ENCODE measurements at places on chromosomes 16 and 17.
A peak's percentile ranks its signal among the peaks of the same experiment; 100 is the strongest.

DNA sequence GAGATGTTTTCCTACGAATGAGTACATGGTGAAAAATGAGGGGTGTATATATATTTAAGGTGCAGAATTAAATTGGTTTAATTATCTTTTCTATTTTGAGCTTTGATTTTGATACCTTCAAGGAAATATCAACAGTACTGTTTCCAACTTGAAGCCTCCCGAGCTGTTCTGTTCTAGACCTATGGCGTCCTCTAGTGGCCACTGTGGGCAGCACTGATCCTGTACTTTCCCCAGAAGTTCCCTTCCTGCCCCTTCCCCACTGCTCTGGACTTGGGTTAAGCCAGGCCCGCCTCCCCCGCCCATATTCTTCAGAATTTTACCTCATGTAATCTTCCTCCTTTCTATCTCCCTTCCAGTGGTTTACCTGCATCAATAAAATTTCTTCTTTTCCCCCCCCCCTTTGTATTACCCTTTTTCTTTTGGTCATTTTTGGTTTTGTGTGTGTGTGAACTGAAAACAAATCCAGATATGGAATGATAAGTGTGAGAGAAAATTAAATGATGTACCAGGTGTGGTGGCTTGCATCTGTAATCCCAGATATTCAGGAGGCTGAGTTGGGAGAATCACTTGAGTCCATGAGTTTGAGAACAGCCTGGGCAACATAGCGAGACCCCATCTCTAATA, 1643.5 kb downstream of the TP53TG3F start:
- H3K4me3 ChIP-seq: no peak overlapping the region
- no peaks in the 10 kb centered on the region for H3K36me3 ChIP-seq
- no peaks in the 10 kb centered on the region for H3K27me3 ChIP-seq
- H3K4me1 ChIP-seq: no peaks in the 10 kb centered on the region

GRCh38 chr16:84768061-84768807, 51.6 kb upstream of the CRISPLD2 start:
- peaks cover 28% of the 10 kb centered on the region for H3K4me1 ChIP-seq
- no peak for DNase-seq
- no peaks in the 10 kb centered on the region for H3K27me3 ChIP-seq
- H3K27ac ChIP-seq: no peak overlapping the region

DNA sequence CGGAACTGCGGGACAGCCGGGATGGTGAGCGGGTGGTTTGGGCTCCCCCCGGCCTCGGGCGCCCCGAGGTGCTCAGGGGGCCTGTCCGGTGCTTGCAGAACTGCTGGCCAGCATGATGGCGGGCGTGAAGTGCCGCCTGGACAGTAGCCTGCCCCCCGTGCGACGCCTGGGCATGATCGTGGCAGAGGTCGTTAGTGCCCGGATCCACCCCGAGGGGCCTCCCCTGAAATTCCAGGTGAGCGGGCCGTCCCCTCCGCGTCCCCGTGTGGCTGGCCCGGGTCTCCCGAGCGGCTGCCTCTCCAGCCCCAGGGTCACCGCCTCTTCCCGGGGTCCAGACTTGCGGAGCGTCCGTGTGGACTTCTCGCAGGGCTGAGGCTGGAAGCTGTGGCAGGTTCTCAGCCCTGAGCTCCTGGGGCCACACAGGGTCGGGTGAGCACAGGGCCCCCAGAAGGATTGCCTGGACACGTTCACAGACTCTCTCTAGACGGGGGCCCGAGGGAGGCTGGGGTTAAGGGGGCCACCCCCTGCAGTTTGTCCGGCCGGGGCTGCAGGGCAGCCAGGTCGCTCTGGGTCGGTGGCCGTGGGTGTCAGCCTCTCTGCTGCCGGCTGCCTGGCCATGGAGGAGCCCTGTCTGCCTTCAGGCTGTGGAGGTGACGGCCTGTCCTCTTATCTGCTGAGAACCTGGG, 7.4 kb downstream of the TELO2 start:
- H3K36me3 ChIP-seq: peaks cover 22% of the 10 kb centered on the region
- no peak overlapping the region for H3K27ac ChIP-seq
- no peaks in the 10 kb centered on the region for H3K27me3 ChIP-seq
- DNase-seq: no peak

DNA sequence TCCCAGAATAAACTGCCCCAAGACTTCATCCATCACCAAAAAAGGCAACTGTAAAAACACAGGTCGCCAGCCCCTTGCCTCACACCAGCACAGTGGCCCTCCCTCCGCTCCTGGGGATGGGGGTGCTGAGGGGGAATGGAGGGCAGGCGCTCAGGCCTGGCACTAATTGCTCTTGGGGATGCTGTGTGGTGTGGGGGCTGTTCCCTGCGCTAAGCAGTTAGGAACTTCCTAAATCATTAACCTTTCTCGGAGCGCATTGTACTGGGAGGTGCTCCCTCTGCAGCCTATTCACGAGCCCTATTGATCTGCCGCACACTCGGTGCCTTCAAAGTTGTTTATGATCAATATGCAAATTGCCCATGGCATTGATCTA, 199.9 kb downstream of the ZFHX3 start:
- H3K4me3 ChIP-seq: no peak overlapping the region
- H3K4me1 ChIP-seq: peaks cover 19% of the 10 kb centered on the region
- no peak for DNase-seq
- H3K27me3 ChIP-seq: peaks cover 5% of the 10 kb centered on the region
- no peaks in the 10 kb centered on the region for H3K36me3 ChIP-seq
- no peak overlapping the region for H3K27ac ChIP-seq

GRCh38 chr16:56669840-56670619, 416 bp downstream of the MT1H start:
- DNase-seq: no peak
- H3K27ac ChIP-seq: no peak overlapping the region
- no peaks in the 10 kb centered on the region for H3K36me3 ChIP-seq
- H3K27me3 ChIP-seq: peaks cover 73% of the 10 kb centered on the region
- H3K4me3 ChIP-seq: peak overlapping the region; percentile 37

DNA sequence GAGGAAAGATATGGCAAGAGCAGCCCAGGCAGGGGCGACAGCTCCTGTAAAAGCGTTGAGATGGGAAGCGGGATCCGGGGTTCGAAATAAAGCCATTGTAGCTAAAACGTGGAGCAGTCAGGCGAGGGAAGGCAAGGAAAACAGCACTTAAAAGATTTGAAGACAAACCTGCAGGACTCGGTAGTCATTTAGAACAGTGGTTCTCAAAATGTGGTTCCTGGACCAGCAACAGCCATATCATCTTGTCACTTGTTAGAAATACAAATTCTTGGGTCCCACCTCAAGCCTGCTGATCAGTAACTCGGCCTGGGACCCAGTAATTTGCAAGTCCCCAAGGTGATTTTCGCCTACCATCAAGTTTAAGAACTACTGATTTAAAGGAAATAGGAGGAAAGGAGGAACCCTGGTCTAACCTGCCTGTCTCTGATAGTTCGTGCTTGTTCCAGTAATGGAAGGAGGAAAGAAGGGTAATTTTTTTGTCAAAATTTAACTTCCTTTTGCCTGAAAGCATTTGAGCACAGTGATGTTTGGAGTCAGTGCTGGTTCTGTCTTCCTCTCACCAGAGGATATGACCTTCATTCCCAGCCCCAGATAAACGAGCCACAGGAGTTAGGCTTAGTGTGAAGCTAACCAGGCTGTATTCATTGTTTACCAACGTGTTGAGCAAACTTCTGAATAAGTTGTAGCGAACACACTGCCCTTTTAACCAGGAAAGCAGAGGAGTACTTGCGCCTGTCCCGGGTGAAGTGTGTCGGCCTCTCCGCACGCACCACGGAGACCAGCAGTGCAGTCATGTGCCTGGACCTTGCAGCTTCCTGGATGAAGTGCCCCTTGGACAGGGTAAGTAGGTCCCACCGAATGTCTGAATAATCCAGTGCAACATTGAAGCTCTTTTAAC, 1.1 kb downstream of the ORC6 start:
- no peak overlapping the region for H3K4me3 ChIP-seq
- peaks cover 24% of the 10 kb centered on the region for H3K4me1 ChIP-seq
- H3K27me3 ChIP-seq: no peaks in the 10 kb centered on the region
- no peak for DNase-seq

DNA sequence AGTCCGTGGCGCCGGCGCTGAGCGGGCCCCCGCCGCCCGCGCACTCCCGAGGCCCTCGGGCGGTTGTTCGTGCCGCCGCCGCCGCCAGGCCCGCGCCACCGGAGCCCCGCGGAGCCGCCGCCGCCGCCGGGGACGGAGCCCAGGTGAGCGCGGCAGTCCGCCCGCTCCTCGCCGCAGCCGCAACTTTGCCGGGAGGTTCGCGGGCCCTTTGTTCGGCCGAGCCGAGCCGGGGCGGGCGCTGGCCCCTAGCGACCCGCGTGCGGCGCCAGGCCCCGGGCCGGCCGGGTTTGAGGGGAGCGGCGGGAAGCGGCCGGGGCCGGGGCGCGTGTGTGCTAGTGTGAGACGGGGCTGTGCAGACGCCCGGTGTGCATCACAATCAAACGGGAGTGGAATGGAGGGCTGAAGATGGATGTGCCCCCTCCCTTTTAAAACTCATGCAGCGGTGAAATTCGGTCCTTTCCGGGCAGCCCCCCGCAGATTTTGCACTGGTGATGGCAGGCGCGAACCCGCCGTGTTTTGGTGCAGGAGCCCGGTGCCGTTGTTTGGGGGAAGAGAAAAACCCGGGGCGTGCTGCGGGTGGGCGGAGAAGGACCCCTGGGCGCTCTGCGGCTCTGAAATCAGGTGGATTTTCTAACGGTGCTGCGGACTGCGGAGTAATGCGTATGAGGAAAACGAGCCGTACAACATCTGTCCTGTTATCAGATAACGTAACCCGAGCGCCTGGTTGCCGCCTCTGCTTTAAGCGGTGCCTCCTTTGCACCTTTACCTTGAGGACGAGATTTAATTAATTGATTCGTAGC, 823 bp downstream of the TNRC6C start:
- peaks cover 6% of the 10 kb centered on the region for H3K27me3 ChIP-seq
- peaks cover 51% of the 10 kb centered on the region for H3K4me1 ChIP-seq
- H3K4me3 ChIP-seq: peak overlapping the region; percentile 85
- H3K36me3 ChIP-seq: no peaks in the 10 kb centered on the region
- DNase-seq: peak; percentile 36
- peak overlapping the region; percentile 77 for H3K27ac ChIP-seq

- H3K27me3 ChIP-seq: no peaks in the 10 kb centered on the region
- peaks cover 7% of the 10 kb centered on the region for H3K36me3 ChIP-seq
- no peaks in the 10 kb centered on the region for H3K4me1 ChIP-seq
Observed at GRCh38 chr17:74810699-74811485, 34.7 kb upstream of the NAT9 start.

- DNase-seq: no peak
- no peaks in the 10 kb centered on the region for H3K36me3 ChIP-seq
- no peak overlapping the region for H3K4me3 ChIP-seq
- H3K4me1 ChIP-seq: no peaks in the 10 kb centered on the region
- H3K27me3 ChIP-seq: no peaks in the 10 kb centered on the region
Observed at GRCh38 chr17:57567251-57567650, 177.8 kb downstream of the CCDC182 start.

DNA sequence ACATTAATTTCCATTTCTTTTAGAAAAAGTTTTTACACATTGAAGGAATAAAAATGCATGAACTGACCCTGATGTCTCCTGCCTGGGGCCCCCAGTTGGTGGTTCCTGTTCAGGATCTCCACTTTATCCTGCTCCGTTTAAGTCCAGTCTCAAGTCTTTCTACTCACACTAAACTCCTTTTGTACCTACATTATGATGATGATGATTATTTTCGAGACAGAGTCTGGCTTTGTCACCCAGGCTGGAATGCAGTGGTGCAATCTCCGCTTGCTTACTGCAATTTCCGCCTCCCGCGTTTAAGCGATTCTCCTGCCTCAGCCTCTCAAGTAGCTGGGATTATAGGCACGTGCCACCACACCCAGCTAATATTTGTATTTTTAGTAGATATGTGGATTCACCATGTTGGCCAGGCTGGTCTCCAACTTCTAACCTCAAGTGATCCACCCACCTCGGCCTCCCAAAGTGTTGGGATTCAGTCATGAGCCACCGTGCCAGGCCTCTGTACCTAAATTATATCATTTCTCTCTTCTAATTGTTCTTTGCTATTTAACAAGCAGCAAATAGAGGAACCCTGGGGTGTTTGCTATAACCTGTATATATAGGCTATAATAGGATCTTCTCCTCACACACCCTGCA, 2.2 kb upstream of the FOXK2 start:
- H3K27me3 ChIP-seq: no peaks in the 10 kb centered on the region
- H3K27ac ChIP-seq: no peak overlapping the region
- peaks cover 7% of the 10 kb centered on the region for H3K36me3 ChIP-seq
- H3K4me1 ChIP-seq: peaks cover 19% of the 10 kb centered on the region
- no peak overlapping the region for H3K4me3 ChIP-seq
- DNase-seq: no peak

DNA sequence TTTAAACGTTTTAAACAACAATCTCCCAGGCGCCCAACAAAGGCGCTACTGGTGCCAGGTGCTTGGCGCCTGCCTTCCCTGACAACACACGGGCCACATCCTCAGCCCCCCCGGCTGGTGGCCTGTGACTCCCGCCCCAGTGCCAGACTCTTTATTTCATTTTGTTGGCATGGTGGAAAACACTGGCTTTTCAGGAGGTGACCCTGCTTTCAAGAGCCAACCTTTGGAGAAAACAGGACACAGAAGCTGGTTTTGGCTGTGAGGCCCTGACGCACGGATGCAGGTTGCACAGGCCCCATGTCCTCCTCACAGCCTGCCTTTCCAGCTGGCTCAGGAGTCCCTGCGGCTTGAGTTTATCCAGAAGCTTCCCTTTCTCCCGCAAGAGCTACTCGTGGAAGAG, 100.0 kb downstream of the METRNL start:
- no peaks in the 10 kb centered on the region for H3K36me3 ChIP-seq
- no peaks in the 10 kb centered on the region for H3K27me3 ChIP-seq
- H3K27ac ChIP-seq: no peak overlapping the region
- DNase-seq: no peak

- no peak for DNase-seq
- peaks cover 28% of the 10 kb centered on the region for H3K27me3 ChIP-seq
- H3K4me3 ChIP-seq: no peak overlapping the region
- peaks cover 1% of the 10 kb centered on the region for H3K4me1 ChIP-seq
- H3K36me3 ChIP-seq: no peaks in the 10 kb centered on the region
Observed at GRCh38 chr16:21272253-21272652, 5.8 kb downstream of the CRYM start.

DNA sequence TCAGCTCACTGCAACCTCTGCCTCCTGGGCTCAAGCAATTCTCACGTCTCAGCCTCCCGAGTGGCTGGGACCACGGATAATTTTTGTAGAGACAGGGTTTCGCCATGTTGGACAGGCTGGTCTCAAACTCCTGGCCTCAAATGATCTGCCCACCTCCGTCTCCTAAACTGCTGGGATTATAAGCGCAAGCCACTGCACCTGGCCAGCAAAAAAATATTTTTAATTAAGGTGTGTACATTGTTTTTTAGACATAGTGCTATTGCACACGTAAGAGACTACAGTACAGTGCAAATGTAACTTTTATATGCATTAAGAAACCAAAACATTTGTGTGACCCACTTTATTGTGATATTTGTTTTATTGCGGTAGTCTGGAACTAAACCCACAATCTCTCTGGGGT, 49.0 kb downstream of the NACA2 start:
- H3K4me1 ChIP-seq: no peaks in the 10 kb centered on the region
- DNase-seq: no peak
- no peak overlapping the region for H3K4me3 ChIP-seq
- H3K36me3 ChIP-seq: no peaks in the 10 kb centered on the region
- H3K27ac ChIP-seq: no peak overlapping the region
- H3K27me3 ChIP-seq: peaks cover 17% of the 10 kb centered on the region

GRCh38 chr17:2888326-2888725, 92.1 kb downstream of the RAP1GAP2 start:
- peaks cover 10% of the 10 kb centered on the region for H3K4me1 ChIP-seq
- no peak for DNase-seq
- no peak overlapping the region for H3K4me3 ChIP-seq
- no peaks in the 10 kb centered on the region for H3K27me3 ChIP-seq
- no peaks in the 10 kb centered on the region for H3K36me3 ChIP-seq
